Amygdala (tissue), 56 donors: ENCODE measurements at places on chromosomes 6 and 20.

DNA sequence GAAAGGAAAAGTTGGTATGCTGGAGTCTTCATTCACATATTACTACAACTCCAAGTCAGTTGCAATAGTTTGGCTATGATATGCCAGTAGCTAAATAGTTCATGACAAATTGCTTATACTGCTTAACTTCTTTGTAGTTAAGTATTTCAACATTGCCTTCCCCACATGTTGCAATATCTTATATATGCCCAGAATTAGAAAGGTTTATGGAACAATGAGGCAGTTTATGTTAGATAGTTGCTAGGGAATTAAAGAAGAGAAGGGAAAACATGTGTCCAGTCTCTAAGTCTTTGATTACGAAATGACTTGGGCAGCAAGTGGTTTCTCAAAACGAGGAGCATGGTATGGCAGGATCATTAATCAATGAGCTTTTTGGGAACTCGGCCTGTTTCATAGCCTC is 145.8 kb downstream of the PLCB4 start:
- DNase-seq, result no peak

- DNase-seq, result no peak
Observed at GRCh38 chr6:135640449-135641111, 143.0 kb upstream of the AHI1 start.

DNA sequence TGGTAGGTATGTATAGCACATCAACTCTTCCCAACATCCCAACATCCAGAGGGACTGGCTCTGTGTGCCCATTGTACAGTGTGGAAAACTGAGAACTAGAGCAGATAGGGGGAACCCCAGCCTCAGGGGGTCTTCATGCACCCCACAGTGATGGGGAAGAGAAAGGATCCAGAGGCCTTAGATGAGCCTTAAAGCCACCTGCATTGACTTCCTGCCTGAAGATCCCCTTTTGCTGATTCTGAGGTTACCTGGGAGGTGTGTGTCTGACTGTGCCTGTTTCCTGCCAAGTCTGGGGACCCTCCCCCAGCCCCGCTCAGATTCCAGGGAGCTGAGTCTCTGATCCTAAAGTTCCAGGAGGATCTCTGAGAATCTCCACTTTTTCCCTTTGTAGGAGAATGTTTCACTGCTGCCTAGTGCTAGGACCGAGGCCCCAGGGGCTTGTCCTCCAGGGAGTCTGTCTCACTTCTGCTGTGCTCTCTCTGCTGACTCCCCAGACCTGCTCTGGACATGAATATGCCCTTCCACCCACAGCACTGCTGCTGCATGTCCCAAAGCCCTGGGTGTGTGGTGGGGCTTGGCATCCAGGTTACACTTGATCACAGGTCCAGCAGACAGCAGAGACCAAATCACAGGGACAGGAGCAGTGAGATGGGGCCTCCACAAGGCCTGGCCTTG is 12.8 kb upstream of the PGC start:
- no peak for DNase-seq

DNA sequence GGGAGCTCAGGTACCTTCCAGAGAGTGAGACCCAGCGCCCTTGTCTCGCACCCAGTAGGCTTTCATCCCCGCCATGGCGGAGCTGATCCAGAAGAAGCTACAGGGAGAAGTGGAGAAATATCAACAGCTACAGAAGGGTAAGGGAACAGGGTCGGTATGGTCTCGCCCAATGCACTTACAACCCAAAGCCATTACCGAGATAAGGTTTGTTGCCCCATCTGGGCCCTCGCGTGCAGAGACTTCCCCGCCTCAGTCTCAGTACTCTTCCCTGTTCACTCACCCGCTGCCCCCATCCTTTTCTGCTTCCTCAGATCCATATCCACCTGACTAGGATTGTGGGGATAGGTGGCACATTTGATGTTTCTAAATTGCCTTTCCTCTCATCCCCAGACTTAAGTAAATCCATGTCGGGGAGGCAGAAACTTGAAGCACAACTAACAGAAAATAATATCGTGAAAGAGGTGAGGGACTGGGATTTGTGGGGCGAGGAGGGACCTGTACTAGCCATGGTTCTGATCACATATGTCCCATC is 449 bp downstream of the PFDN6 start:
- DNase-seq, result no peak

DNA sequence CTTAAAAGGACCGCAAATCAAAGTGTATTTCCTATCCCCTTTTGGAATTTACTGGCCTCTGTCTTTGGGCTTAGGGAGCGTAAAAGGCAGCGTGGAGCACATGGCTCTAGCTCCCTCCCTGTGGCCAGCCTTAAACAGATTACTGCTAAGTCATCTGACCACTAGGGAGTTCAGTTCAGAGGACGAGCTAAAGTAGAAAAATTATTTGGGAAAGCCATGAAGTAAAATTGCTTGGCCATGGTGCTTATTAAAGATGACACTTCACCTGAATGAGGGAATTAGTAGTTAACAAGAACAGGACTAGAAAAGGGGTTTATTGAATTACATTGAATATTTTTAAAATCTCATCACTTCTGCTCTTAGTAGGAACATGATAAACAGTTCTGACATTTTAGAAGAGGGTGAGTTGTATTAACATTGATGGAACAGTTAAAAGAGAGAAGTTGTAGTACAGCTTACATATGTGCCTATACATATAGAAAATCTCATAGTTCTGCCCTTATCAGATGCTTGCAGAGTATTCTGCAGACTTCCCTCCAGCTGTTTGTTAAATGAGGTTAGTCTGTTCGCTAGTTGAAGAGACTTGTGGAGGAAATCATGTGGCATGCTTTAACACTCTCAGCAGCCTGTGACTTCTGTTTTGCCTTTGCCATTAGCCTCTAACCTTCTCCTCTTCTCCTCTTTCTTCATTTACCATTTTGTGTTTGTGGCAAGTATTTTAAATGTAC is 31.2 kb upstream of the MAPK13 start:
- no peak for DNase-seq

- DNase-seq, result no peak
Observed at GRCh38 chr20:53162251-53162835, 190.2 kb downstream of the TSHZ2 start.
